ENCODE measurements at places on chromosomes 1 and 21. TPM values are rescaled to one million over a fixed set of nuclear protein-coding genes. Genes with fewer than 3 reads are reported as not detected.

CLDN14 gene
- polyA plus RNA-seq, result 4.2 TPM

GRIK1 gene
- polyA plus RNA-seq, result 2.5 TPM

FBLIM1 gene
- 41.7 TPM for polyA plus RNA-seq

- DNase-seq, result no peak
Observed at GRCh38 chr1:233359431-233359830, 31.9 kb downstream of the MAP3K21 start.

- DNase-seq, result peak; percentile 48
Observed at GRCh38 chr1:224922404-224923164, 6.9 kb upstream of the DNAH14 start.

- DNase-seq, result no peak
Observed at GRCh38 chr1:207221934-207222351, 99.5 kb upstream of the CD55 start.

GRCh38 chr1:200183637-200184036 is 156.1 kb downstream of the NR5A2 start:
- no peak for DNase-seq

DNA sequence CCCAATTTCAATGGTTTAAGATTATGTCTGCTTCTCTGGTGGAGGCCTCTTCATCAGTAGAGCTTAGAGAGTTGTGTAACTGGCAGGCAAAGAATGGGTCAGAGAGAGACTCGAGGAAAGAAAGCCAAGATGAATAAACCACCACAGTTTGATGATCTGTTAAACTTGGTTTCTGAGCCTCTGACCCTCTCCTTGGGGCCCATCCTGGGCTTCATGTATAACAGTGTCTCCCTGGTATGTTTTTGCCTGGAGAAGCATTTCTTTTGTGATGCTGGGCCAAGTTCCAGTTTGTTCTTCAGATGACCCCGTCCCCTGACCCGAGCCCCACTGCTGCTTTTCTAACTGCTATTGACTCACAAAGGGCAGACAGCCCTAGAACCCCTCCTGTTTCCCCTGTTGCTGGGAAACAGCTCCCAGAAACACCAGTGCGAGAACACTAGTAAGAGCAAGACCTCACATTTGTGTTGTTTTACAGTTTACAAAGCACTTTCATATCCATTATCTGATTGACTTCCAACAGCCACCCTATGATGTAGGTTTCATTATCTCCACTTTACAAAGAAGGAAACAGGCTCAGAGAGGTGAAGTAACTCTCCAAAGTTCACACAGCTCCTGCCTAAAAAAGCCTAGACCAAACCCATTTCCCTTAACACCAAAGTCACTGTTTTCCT is 9.0 kb downstream of the CD2 start:
- DNase-seq, result no peak

DNA sequence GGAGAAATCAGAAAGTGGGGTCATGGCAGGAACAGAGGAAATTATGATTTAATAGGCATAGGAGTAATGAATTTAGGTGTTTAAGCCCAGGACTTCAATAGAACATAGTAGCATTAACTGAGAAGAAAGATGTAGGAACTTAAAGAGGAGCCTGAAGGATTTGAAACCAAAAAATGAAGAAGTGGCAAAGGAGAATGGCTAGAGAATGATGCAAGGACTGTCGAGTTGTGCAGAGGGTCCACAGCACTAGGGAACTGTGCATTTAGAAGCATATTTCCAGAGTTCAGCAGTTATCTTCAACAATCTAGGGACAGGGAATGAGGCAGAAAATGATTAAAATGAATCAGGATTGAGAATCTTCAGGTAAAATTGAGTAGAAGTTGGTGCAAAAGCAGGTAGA is 328.1 kb upstream of the LYPLAL1 start:
- no peak for DNase-seq

DNA sequence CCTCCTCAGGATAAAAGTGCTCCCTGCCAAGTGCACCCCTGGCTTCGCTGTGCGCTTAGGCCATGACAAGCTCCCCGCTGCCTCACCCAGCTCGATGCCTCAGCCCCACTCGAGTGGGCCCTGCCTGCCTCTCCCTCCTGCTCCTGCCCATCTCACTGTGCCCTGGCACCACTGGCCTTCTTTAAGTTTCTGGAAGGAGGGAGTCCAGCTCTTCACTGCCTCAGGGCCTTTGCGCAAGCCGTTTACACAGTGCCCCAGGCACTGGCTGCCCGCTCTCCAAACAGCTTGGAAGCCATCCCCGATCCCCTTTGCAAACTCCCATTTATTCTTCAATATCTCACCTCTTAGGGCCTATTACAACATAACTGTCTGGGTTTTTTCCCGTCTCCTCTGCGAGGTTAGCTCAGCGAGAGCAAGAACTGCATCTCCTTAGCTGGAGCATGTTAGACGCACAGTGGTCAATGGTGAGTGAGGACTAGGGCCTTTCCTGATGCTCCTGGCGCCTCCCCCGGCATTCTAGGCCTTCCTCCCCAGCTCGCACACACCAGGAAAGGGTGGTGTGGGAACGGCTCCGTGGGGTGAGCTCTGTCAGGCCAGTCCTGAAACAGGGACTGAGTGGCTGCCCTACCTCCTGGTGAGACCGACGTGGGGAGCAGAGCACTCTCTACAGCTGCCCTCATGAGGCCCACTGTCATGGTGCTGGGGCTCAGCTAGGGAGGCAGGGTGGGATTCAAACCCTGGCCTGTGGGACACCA is 31.9 kb downstream of the PODN start:
- DNase-seq, result no peak

DNA sequence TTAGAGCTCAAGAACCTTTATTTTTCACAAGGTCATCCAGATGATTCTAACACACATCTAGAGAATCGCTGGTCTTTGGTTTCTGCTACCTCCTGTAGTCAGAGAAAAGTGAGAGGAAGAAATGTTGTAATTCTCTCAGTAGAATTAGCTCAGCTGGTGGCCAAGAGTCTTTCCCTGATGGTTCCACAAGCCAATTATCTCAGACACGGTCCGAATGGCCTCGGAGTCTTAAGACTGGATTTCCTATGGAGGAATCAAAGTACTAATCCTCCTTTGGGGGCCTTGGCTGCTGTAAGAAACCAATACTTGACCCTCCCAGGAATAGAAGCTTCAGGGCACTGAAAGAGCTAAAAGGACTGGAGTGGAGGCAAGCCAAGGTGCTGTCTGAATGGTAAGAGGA is 1.8 kb downstream of the TMEM81 start:
- DNase-seq, result no peak

- no peak for DNase-seq
Observed at GRCh38 chr1:247332623-247333361, 1.1 kb upstream of the ZNF496 start.

DNA sequence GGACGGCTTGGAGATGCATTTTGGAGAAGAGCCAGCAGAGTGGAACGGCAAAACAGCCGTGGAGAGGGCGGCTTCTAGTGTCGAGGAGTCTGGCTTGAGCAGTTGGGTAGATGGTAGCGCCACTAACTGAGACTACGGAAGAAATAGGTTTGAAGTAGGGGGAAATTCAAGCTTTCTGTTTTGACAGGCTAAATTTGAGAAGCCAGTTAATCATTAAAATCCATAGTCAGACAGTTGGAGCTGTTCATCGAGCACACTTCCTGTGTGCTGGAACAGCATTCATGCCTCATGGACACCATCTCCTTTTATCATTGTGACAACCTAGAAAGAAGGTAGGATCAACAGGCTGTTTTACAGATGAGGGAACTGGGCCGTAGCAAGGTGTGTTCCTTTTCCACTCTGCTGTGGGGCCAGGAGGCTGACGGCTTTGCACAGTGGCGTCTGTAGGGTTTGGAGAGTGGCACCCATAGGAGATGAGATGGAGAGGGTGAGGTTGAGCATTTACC is 3.4 kb upstream of the PKLR start:
- DNase-seq, result no peak

GRCh38 chr1:41726899-41727748 is 191.6 kb downstream of the HIVEP3 start:
- no peak for DNase-seq

Measured in right renal cortex interstitium (tissue), 3 donors.